NCI-H69 (cell line): ENCODE measurements at places on chromosomes 7 and 10.

DNA sequence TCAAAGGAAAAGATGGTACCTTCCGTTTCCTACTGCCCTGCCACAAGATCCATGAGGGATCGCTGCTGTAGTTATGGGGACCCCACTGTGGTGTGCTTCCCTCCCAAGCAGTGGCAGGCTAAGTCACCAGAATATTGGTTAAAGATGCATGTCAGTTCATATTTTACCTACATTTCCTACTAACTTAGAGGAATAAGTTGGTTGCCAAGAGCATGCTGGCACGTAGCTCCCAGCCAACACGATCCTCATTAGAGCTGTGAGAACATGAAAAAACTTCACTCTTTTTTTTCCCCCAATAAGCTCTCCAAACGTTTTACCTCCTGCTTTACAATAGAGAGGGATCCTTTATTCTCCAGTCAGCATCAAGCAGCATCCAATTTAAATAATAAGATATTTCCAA, 203.7 kb downstream of the TRIL start:
- no peak for DNase-seq

GRCh38 chr7:101924171-101924570, 106.7 kb downstream of the CUX1 start:
- DNase-seq: no peak

- no peak for DNase-seq
These were observed 355.6 kb downstream of the ETV1 start for GRCh38 chr7:13633857-13634256.

GRCh38 chr10:23516530-23516929, 77.7 kb downstream of the OTUD1 start:
- DNase-seq: no peak

DNA sequence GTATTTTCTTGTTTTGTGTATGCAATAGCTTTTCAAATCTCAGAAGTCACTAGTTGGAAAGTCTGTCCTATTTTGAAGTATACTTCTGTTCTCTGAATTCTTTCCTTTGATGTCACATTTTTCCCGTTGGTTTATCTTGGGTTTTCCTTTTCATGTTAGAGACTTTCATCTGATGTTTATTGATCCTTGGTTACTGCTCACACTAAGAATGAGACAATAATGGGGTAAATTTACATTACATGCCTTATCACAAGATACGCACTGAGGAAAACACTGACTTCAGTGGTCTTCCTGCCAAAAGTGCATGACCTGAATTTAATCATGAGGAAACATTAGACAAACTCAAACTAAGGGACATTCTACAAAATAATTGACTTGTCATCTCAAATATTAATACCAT, 63.5 kb upstream of the C1GALT1 start:
- DNase-seq: no peak
